ENCODE measurements at places on chromosomes 1 and 21.
A peak's percentile ranks its signal among the peaks of the same experiment; 100 is the strongest.

DNA sequence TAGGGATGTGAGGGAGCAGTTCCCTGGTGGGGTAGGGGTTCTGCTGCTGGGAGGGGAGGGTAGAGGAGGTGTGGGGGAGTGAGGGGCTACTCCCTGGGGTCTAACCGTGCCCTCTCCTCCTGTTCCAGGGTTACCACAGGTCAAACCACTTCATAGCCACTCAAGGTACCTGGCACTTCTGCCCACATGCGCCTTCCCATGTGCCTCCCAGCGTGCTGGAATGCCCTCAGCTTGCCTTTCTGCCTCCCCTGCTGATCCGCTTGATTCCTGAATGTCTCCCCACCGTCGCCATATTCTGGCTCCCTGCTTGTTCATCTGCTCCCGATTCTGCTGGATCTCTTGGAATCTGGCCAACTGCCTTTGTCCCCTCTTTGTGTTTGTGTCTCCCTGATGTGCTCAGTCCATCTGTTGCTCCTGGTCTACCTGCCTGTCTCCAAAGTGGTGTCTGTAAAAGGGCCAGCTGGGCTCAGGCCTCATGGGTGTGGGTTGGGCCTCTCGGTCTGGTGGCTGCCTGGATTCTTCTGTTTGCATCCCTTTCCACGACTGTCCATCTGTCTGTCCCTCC lies 74.4 kb downstream of the PTPRU start:
- DNase-seq, result no peak

DNA sequence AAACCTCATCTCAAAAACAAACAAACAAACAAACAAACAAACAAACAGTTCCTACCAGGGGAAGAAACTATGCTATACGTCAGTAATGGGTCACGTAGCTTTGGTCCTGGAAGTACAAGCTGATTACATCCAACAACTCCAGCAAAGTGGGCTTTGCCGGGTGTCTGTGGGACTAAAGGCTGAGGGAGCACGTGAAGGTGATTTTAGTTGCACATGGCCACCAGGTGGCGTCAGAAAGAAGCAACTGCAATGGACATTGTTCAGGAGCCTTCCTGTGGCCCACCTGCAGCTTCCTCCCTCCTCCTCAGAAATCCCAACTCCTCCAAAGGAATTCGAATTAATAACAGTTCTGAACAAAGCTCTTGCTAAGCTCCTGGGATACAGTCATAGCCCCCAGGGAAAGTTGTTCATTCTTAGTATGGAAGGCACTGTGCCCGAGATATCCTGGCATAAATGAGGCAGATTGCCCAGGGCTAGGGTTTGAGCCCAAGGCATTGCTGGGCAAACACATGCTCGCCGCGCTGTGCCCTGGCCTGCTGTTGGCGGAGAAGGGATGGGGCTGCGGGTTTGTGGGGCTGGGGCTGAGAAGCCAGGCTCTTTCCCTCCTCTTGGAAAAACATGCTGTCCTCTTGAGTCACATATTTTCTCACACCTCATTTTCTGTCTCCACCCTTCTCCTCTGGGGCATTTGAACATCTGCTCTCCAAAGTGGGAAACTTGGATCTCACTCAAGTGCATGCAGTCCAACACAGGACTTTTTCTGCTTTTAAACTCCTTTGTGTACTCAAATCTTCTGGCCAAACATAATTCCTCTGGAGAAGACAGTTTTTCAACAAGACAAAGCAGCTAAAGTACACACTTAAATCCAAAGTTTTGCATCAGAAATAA lies 28.6 kb downstream of the AKNAD1 start:
- DNase-seq, result peak; percentile 15

DNA sequence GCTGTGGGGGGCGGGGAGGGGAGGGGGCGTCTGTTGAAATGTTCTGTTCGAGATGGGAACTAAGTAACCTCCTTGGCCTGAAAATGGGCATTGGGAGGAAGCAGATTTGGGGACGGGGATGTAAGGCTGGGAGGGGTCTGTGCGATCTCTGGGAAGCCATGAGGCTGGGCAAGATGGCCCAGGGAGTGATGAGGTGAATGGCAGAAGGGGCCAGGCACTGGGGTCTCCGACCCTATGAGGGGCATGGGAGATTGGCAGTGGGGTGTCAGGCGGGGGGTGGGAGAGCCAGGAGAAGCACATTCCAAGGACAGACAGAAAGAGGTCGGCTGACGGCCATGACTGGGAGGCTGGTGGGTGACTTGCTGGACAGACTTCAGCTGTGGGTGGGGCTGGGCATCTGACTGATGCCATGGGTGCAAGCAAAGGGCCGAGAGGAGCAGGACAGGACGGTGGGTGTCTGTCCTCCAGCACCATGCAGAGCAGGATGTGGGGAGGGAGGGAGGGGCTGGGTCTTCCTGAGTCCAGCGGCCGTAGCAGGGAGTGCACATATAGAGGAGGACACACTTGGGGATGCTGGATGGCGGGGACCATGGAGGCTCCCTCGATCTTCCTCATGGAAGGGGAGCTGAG lies 30.0 kb upstream of the COL18A1 start:
- DNase-seq, result no peak

DNA sequence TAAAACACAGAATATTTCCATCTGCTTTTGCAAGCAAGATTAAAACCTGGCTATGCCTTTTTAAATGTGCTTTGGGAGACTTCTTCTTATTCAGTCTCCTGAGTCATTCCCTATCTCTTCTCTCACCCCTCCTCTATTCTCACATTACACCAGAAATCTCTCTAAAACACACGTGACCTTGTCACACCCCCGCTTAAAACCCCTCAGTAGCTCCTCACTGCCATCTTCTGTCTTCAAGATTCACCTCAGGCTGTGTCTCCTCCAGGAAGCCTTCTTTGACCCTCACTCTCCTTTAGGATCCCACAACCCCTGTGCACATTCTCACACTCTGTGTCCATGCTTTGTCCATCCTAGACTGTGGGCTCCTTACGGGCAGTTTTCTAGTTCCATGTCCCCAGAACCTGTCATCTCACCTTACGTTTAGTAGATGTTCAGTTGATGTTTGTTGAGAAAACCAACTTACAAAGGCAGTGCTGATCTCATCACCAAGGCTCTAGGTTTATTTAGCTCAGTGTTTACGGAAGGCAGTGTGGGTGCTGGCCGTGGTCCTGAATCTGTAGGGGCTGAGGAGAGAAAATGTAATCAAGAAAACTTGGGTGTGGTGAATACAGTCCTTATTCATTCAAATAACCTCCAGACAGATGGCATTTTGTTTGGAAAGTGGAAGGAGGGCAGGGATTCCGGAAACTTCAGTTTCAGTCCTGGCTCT lies 143.5 kb downstream of the DMRTA2 start:
- DNase-seq, result no peak

DNA sequence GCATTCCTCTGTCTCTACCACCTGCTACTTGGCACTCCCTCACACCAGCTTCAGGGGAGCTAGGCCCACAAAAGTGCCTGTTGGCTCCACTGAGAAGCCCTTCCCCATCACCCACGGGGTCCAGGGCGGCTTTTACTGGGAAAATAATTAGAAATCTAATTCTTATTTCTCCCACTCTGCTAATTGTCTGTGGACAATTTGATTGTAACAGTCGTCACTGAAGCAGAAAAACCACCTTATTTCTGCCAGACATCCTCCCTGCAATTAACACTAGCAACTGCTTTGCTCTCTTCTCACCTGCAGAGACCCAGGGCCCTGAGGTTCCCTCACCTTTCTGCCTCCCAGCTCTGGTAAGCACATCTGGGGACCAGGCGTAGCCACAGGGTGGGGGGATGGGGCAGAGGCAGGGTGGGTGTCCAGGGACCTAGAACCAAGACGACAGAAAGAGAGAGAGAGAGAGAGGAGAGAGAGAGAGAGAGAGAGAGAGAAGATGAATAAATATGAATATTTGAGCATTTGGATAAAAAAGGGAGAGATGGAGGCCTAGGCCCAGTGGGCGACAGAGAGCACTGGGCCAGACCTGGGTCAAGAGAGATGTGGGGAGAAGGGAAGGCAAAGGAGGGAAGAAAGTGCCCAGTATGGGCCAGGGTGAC lies 32.6 kb downstream of the FOXO6 start:
- no peak for DNase-seq

DNA sequence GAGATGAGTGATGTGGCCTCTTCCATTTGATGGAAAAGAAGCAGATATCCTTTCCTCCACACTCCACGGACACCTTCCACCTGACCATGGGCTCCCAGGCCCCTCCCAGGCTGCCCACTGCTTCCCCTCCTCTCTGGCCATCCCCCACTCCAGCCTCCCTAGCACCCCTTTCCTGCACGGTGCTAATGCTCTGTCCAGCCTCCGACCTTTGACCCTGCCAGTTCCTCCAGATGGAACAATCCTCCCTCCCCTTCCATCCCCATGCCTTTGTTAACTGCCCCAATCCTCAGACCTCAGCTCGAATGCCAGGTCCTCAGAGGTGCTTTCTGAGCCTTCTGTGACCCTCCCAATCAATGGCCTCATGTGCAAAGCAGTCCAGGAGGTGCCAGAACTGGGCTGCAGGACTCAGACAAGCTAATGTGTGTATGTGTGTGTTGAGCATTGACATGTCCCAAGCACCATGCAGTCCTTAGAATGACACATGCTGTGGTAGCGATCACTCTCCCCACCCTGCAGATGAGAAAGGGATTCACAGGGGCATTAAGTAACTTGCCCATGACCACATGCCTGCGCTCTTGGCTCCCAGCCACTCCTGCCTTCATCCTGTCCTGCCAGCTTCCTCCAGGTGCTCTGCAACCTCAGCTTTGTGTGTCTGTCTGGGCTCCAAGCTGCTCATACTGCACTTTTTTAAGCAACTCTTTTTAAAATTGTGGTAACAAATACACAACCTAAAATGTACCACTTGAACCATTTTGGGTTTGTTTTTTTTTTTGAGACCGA lies 63.5 kb upstream of the EDN2 start:
- no peak for DNase-seq

DNA sequence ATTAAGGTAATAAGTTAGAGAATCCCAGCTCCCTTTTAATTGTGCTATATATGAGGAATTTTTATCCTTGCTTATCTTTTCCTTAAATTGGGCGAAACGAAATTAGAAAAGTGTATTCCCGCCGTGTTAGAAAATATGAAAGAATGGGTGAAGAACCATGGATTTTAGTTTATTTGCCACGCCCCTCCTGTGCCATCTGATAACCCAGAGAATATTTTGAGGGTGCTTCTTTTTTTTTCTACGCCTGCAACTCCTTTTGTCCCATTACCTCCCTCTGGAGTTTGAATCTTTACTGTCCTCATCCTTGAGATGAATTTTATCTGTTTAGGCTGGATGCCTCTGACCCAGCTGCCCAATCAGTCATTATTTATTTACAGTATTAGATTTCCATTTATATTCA lies 1.6 kb downstream of the TLCD4 start:
- no peak for DNase-seq

DNA sequence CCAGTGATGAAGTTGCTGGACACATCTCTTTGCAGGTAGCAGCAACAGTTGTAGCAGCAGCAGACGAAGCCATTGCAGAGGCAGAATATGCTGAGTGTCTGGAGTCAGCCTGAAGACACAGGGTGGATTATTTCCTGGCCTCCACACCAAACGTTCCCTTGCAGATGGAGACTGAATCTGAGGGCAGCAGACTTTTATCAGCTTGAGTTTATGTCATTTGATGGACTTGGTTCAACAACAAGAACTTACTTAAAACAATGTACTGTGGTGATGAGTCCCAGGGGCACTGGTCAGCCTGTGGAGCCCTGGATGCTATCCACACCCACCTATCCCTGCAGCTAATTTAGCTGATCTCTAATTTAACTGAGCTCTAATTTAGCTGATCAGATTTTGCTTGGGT lies 17.1 kb upstream of the MPZL1 start:
- no peak for DNase-seq

GRCh38 chr1:200866521-200866920 lies 6.3 kb upstream of the GPR25 start:
- DNase-seq, result peak; percentile 98

DNA sequence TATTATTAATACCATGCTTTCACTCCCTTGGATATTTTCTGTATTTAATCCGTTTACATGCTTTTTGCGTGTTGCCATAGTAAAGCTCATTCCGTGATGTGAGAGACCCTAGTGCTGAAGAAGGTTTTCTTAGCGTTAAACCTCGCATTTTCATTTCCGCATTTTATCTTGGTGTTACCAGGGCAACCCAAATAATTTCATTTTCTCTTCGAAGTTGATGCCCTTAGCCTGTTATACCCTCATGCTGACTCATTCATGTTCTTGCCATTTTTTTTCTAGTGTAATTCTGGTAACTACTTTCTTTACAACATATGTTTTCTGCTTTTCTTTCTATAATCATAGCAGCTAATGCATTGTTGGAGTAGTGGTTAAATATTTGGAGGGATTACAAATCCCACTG lies 37.2 kb downstream of the LRRC8C start:
- DNase-seq, result peak; percentile 94

- DNase-seq, result no peak
Measured at GRCh38 chr1:84846387-84846786, 46.6 kb downstream of the LPAR3 start.

DNA sequence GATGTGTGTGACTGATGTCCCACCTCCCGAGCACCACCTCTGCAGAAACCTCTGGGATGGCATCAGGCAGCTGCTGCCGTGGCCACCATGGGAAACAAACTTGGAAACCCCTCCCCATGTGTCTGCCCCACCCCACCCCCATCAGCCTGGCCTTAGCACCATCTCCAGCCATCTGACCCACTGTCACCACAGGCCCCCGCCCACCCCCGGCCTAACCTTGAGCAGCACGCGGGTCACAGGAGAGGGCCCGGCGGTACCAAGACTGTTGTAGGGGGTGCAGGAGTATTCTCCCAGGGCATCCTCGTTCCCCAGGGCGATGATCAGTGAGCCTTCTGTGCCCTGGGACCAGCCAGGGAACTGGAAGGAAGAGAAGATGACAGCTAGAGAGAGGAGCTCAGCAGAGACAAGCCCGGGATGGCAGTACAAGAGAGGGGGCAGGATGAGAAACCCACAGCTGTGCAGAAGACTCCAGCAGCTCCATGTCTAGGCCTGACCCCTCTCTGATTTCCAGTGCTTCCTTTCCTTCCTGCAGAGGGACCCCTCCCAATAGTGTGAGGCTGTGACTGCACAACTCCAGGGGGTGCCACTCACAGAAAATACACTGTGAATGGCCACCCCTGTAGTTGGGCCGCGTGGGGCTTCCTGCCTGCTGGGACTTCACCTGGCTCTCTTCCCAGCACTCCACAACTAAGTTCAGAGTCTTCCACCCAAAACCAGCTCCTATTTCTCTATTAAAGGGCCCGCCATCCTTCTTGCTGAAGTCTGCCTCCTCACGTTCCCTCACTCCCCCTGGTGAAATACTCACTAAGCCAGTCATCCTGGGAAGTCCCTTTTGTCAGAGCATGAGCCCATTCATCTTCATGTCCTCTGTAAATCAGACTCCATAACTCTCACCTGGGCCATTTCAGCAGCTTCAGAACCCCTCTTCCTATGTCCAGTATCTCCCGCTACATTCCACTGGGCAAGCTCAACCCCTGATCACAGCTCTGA lies 7.3 kb upstream of the TAGLN2 start:
- no peak for DNase-seq

DNA sequence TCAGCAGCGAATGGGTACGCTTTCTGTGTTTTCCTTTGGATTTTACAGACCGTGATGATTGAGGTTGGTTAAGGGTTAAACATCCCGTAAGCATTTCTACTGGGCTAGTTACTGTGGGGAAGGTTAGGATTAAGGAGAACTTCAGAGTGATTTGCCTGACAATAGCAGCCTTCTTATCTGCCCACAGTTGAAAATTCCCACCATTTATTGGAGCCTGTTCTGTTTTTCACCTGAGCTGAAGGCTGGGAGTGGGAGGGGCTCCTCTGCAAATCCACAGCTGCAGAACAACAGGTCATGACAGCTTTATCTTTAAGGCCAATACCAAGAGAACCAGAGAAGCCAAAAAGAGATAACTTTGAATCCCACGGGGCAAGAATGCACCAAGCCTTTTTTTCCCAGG lies 168.6 kb downstream of the KAZN start:
- no peak for DNase-seq
